Activated naive CD8-positive, alpha-beta T cell treated with anti-CD3 and anti-CD28 coated beads for 36 hours (primary cell): ENCODE measurements at places on chromosomes 12 and 14.

DNA sequence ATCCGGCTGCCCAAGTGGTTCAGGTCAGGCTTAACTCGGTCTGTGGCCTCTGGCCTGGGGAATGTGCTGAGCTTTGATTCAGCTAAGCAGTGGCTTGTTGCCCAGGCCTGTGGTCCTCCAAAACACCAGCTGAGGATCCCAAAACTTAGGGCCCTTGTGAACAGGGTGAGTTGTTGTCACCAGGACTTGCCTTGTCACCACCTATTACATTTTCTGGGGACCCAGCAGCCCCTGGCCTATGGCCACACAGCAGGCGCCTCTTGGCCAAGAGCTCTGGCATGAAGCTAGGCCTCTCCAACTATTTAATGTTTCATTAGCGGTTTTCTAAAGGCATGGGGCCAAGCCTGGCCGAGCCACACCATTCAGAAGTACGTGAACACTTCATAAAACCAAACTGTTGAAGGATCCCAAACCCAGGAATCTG lies 343.7 kb downstream of the CACNA1C start:
- DNase-seq, result no peak

GRCh38 chr12:25051171-25051570 lies 102.3 kb upstream of the BCAT1 start:
- DNase-seq, result no peak

DNA sequence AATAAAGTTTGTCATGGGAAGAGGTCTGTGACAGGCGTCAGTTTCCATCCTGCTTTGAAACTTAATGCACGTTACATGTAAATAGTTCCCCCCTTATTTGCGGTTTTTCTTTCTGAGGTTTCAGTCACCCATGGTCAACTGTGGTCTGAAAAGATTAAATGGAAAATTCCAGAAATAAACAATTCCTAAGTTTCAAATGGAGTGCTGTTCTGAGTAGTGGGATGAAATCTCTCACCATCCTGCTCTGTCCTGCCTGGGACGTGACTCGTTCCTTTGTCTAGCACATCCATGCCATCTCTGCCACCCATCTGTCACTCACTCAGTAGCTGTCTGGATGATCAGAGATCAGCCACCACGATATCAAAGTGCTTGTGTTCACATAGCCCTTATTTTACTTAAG lies 51.3 kb upstream of the DICER1 start:
- DNase-seq, result no peak

DNA sequence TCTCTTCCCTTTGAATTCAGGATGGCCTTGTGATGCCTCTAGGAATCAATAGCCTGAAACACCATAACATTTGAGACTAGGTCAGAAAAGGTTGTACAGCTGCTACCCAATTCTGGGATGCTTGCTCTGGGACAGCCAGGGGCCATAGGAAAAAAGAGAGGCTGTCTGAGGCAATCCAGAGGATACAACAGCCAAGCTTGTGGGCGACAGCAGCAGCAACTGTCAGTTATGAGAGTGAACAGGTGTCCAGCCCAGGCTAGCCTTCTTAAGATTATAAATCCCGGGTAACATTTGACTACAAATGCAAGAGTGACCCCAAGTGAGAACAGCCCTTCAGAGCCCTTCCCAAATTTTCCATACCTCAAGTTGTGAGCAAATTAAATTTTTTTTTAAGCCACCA lies 11.1 kb downstream of the DCN start:
- DNase-seq, result no peak

DNA sequence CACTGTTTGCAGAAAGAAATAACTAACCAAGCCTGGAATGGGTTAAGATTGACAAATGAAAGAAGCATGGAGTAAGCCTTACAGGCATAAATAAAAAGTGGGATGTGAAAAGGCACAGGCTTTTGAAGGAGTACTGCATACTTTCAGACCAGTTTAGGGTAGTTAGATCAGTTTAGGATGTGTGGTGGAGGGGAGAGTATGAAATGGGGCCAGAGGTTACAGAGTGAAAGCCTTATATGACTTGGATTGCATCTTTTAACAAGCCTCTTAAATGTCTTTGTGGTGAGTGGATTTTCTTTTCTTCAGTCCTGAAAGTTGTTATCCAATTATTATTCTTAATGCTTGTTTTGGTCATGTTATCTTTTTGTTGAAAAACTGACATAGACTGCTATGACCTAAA lies 52.2 kb upstream of the TRHDE start:
- DNase-seq, result no peak

- DNase-seq, result no peak
Observed at GRCh38 chr14:66293533-66294105, 192.6 kb upstream of the CCDC196 start.

GRCh38 chr12:108722992-108723766 lies 8.1 kb downstream of the CORO1C start:
- DNase-seq, result no peak

- no peak for DNase-seq
Observed at GRCh38 chr12:47394070-47394469, 311.8 kb downstream of the RPAP3 start.
